G401 (cell line): ENCODE measurements at places on chromosomes 7 and 10. TPM values are rescaled to one million over a fixed set of nuclear protein-coding genes. Genes with fewer than 3 reads are reported as not detected.

The GFRA1 gene
- 0.37 and 1.1 TPM in 2 replicates for total RNA-seq

The FAM20C gene
- 12.8 and 14.8 TPM in 2 replicates for total RNA-seq

The MSMB gene
- not detected in 2 replicates for total RNA-seq

The LDB3 gene
- 0.37 and 0.78 TPM in 2 replicates for total RNA-seq

The CNPY1 gene
- not detected in 2 replicates for total RNA-seq

The VSTM4 gene
- total RNA-seq, result not detected in 2 replicates

The ADIRF gene
- not detected in 2 replicates for total RNA-seq

The HPSE2 gene
- 0.12 and 0.61 TPM in 2 replicates for total RNA-seq

The SPDYE6 gene
- not detected in 2 replicates for total RNA-seq

The LIPF gene
- not detected in 2 replicates for total RNA-seq

The MINPP1 gene
- 27.0 and 42.8 TPM in 2 replicates for total RNA-seq

The INTS15 gene
- total RNA-seq, result 24.5 and 33.1 TPM in 2 replicates
